ENCODE measurements at places on chromosomes 3 and 15.
A peak's percentile ranks its signal among the peaks of the same experiment; 100 is the strongest.

- DNase-seq: no peak
Measured at GRCh38 chr15:69997161-69997485, 100.6 kb downstream of the TLE3 start.

DNA sequence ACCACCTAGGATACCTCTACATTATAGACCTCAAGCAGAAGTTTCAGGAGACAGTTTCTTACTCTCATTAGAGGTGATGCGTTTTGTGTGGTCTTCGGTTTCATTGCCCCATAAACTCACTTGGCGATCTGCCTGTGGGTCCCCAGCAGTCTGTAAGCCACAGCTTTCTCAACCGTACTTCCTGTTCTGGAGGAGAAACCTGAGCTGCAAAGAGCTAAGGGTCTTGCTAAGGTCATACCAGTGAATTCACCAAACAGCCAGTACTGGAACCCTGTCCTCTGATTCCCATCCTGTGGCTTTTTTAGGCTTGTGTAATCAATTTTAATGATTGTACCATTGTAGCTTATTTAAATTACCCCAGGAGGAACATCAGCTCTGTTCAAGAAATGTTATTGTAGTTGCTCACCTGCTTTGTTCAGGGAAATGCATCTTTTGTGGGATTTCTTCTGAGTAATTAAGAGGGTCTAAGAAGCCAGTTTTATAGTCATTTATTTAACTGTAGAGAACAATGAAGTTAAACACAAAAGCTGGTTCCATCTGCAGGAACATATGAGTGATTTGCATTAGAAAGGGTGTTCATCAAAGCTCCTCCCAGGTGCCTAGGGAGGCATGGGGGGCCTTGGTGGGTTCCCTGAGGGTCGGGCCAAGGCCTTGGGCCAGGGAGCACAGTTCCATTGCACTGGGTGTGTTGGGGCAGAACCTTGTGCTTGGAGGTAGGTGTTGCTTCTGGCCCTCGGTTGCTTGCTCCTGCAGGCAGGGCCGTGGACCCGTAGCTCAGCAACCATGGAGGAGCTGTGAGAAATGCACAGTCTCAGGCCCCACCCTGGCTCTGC lies 69.6 kb downstream of the APBA2 start:
- no peak for DNase-seq

DNA sequence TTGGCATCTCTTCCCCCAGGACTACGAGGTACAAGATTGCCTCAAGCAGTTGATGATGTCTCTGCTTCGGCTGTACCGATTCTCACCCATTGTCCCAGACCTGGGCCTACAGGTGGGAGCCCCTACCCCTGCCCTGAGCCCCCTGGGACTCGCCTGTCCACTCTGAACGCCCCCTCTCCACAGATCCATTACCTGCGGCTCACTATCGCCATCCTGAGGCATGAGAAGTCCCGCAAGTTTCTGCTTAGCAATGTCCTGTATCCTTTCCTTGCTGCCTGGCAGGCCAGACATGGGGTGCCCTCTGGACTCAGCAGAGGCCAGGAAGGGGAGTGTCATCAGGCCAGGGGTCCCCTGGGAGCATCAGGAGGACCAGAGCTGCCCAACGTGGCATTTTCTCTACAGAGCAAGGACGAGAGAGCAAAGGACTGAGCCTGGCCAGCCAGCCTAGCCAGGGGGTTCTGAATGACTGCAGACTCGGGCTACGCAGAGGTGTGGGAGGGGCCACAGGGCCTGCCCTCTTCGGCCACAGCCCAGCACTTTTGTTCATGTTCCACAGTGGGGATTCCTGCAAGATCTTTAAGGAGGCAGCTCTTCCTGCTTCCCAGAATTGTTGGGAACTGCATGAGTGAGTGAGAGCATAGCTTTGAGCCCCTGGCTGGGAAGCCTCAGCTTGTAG lies 11.2 kb downstream of the RNF123 start:
- DNase-seq: no peak

GRCh38 chr3:97269202-97269601 lies 454.8 kb downstream of the EPHA6 start:
- no peak for DNase-seq

DNA sequence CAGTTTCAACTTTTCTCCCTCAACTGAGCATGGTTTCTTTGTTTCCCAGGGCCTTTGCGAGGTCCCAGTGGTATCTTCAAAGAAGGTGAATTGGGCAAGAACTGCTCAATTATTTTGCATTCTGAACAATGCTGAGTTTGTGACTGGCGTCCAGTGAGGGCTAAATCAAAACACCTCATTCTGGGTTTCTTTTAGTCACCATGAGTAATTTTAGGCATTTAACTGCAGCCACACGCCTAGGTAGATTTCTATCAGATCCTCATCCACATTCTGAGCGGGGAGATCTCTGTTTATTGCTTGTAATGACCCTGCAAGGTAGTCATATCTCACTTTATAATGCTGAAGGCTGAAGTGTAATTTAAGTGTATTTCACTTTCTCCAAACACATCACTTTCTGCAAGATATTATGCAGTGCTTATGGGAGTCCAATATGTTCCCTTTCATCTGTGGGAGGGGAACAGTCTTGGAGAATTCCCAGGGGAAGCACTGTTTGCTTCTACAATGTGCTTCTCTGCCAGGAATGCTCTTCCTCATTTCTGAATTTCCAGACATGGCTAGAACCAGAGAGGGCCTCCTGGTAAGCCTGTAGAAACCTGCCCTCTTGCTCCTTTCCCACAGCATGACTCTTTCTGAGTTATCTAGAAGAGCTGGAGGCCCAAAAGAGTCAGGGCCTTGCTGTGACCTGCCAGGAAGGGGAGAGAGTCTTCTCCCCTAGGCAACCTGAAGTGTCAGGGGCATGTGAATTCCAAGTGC lies 91.7 kb downstream of the FRMD4B start:
- no peak for DNase-seq

DNA sequence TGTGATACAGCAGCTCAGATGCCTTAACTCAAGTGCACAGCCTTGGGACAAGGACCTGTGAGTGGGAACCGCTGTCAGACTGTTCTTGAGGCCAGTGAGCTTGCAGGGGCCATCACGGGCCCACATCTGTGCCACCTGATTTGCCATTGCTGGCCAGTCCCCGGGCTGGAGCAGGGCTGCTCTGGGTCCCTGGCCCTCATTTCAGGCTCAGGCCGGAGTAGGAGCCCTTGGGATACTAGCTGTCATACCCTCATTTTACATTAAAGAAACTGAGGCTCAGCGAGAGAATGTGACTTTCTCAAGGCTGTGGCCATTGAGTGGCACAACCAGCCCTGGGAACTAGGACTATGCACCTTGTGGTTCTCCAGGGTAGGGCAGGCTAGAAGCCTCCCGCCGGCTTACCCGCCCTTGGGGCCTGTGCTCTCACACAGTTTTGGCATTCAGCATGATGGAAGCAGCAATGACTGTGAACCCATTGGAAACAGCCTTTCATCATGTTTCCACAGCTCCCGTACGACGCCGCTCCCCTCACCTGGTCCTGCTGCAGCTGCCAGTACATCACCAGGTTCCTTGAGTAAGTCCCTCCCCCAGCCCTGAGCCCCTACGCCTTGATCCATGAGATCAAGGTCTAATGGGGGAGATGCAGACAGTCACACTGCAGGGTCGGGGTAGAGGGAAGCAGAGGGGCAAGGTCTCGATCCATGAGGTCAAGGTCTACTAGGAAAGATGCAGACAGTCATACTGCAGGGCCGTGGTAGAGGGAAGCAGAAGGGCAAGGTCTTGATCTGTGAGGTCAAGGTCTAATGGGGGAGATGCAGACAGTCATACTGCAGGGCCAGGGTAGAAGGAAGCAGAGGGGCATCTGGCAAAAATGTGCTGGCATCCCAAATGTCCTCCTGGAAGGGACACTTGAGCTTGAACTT lies 42.2 kb downstream of the GOLGA6L10 start:
- no peak for DNase-seq

- DNase-seq: no peak
Measured at GRCh38 chr3:148379763-148380382, 317.8 kb upstream of the AGTR1 start.

DNA sequence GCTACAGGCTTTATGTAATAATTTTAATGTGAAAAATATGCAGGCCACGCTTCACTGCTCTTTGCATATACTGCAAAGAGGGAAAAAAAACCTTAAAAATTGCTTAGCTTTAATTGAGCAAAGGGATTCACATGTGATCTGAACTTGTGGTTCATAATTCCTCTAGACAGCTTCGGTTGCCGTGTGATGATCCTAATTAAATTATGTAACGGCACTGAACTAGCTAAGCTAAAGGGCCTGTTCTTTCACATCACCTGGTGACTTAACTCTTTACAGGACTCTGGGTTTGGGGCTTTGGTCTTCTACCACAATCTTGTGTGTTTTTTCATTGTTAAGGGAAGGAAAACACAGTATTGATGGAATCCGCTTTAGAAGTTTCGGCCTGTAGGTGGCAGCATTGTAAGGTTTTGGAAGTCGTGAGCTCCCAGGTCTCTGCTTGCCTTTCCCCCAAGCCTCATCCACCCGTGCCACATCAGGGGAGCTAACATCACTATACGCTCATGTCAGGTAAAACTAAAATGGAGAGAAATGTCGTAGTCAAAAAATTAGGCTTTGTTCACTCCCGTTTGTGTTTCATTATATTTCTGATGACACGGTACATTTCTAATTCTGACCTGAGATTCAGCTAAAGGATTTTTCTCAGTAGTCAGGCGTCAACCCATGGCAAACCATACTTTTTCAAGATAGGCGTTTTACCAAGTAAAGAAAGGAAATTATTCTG lies 205.6 kb upstream of the DPH6 start:
- peak; percentile 4 for DNase-seq

DNA sequence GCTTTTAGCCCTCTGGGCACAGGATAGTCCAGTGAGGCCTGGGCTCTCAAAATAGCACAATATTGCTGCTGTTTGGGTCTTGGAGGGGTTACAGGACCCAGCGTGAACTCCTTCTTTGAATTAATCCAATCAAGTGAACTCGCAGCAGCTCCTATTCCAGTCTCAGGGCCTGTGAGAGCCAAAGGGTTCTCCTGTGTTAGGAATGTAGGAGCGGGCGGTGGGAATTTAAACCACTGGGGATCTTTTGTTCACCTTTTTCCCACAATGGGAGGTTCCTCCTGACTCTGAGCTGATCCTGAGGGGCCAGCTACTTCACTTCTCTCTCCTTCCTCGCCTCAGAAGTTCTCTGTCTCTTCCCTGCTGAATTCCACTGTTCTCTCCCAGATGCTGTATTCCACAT lies 504.0 kb downstream of the UNC13C start:
- DNase-seq: no peak

DNA sequence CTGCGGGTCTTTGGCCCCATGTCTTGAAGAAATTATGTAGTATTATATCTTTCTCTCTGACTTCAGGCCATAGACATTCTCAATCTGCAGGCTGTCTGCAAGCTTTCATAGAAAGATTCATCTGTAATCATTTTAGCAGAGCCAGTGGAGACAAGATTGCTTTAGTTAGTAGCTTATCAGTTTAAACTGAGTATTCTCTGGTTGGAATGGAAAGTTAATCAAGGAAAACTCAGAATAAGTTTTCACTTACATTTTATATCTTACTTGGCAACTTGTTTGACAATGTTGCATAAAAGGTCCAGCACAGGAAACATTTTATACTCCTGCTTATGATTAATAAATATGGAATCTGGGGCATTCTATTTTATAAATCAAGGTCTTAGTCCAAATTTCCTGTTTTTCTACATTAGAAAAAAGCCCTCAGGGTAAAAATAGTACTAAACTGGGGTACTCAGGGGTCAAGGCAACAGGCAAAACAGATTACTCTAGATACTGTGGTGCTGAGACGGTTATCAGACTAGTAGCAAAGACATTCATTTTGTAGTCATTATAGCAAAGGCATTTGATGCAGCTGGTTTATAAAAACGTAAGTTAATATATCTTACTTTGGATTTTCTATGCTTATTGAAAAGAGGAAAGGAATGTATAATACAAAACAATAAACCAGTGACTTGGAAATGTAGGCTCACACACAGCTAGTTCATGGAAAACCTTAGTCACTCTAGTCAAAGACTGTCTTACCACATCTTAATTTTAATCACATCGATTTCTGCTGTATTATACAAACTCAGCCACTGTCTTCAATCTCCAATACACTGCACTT lies 45.2 kb upstream of the FILIP1L start:
- no peak for DNase-seq

DNA sequence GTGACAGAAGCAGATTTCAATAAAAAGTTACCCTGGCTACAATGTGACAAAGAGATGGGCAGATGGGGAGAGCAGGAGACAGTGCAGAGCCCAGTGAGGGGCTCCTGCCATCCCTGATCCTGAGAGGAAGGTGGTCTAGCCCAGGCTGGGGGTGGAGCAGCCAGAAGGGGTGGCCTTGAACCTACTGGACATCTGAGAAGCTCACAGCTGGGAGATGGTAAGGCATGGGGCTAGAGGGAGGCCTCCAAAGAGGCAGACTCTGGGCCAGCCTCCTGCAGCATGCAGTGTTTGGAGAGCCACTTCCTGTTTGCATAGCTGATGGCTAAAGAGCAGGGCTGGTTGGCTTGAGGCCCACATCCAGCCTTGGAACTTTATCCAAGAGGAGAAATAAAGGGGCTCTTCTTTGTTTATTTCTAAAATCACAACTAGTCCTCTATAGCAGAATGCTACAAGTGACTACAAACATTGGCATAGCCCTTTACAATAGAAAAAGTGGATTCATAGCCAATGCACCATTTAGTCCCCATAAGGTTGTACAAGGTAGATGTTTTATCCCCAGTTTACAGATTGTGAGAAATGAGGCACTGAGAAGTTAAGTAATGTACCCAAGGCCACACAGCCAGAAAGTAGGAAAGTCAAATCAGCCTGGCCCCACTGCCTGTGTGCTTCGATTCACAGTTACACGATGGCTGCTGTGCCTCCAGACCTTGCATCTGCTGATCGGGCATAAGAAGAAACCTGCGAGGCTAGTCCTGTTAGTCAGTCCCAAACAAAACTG lies 4.6 kb downstream of the EFCC1 start:
- no peak for DNase-seq

DNA sequence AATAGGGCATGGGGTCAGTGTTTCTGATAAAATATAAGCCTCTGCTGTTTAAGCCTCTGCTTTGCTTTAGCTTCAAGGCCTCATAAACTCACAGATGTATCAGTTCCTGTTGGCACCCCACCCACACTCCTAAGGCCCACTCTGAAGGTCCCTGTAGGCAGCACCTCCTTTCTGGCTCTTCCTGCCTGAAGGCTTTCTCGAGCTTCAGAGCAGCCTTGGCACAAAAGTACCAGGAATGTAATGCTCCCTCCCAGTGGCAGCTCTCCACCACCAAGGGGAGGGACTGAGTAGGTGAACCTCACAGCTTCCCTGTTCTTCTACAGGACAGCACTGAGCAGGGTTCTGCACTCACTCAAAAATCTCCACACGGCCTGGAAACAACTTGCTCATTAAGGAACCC lies 102.2 kb downstream of the ABHD5 start:
- no peak for DNase-seq

- DNase-seq: no peak
Measured at GRCh38 chr3:13045904-13046568, 27.2 kb downstream of the IQSEC1 start.

- DNase-seq: no peak
Measured at GRCh38 chr15:64911311-64912186, at the start of gene ANKDD1A. ANKDD1A (plus strand) TSS chr15:64911902; CDS start chr15:64911931, 29 bp downstream.

Data from stimulated activated CD8-positive, alpha-beta memory T cell treated with anti-CD3 and anti-CD28 coated beads, Interleukin-4, amount 100 ng/mL, for 24 hours (primary cell).